Mucosa of descending colon (tissue), 3 donors: ENCODE measurements at places on chromosomes 11 and 22. TPM values are rescaled to one million over a fixed set of nuclear protein-coding genes. Genes with fewer than 3 reads are reported as not detected.

DNA sequence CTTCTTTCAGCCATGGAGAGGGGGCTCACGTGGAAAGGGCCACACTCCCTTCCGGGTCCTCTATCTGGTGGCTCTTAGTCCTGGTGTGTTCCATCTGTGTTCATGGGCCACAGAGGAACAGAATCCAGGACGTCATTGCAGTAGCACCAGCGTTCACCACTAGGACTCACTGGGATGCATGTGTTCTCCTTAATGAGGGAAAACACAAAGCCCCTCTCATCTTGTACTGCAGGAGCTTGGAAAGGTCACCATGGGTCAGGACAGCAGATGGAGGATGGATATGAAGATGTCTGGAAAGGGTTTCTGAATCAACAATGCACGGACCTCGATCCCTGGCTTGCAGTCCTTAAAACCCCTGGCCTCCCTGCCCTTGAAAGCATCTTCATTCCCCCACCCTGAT is 113.8 kb upstream of the THY1 start:
- no peak for DNase-seq

- no peak for DNase-seq
Measured at GRCh38 chr11:66687831-66688281, 10.2 kb upstream of the RBM4B start.

DNA sequence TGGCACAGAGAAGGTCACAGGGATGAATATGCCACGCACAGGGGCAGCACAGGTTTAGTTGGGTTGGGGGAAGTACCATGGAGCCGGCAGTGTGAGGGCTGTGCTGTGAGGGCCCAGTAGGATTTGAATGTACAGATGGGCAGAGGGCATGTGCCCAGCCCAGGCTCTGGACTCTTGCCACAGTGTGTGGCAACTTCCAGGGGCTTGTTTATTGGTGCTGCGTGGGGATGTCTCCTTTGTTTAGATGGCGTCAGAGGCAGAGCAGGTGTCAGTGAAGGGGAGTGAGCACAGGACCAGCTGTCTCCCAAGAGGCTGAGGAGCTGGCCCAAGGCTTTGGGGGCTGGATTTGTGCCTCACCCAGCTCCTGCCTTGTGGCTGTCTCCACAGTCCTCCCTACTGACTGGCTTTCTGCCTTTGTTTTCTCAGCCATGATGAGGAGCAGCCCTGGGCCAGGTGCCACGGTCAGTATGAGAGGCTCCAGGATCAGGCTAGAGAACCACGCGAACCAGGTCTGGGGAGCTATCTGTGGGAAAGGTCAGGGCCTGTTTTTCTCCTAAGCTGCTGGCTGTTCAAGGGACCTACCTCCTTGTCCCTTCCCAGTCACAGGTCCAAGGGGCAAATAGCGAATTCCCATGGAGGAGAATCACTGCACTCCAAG is 21.9 kb downstream of the SUN2 start:
- DNase-seq = peak; percentile 49

DNA sequence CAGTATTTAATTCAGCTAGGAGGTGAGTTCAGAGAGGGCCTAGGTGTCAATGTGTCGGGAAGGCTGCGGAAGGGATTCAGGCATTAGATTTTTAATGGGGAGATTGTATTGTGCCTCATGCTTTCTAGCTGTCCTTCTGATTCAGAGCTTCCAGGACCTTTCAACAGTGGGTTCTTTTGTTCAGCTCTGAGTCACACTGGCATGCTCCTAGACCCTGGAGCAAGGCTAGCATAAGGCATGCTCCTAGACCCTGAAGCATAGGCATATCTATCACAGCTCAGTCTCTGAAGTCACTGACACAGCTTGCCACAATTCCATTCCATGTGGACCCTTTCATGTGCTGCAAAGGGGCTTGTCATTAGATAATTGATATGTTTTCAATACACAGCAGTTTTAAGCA is 396.9 kb downstream of the RAB38 start:
- no peak for DNase-seq

GRCh38 chr11:18772211-18772610 is 19.4 kb downstream of the PTPN5 start:
- no peak for DNase-seq

DNA sequence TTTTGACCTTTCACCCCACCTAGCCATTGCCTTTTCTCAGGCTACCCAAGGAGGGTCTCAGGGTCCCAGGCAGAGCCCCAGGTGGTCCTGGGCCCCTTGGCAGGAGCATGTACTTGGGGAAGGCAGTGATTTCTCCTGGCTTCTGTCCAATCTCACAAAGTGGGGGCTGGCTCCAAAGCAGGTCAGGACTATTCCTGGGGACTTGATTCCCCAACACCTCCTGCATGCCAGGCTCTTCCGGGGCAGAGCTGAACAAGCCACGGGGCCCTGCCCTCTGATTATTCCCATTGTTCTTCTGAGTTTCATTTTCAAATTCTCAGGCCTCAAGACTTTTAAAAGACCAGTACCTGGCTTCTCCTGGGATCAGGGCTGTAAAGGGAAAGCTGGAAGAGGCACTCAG is 1.5 kb upstream of the TCF20 start:
- no peak for DNase-seq

KRTAP5-1 gene
- not detected for total RNA-seq

RBX1 gene
- 38.2 TPM for total RNA-seq

DNA sequence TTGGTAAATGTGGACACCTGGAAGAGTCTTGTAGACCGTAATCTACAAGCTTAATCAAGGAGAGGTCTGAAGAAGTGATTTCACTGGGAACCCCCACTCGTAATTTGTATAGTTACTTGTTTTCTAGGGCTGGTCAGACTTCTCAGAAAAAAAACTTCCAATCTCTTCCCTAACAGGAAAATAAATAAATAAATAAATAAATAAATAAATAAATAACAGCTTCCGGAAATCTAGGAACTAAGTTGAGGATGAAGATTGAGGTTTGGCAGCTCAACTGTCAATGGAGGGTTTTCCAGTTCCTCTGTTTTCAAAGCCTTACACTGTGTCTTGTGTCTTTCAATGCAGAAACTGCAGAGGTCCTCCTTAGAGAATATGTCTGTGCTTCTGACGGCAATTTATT is 17.7 kb upstream of the TYR start:
- no peak for DNase-seq

FOXR1 gene
- not detected for total RNA-seq

DPP3 gene
- total RNA-seq = 75.5 TPM
